ENCODE measurements at places on chromosomes 2 and 18.
A peak's percentile ranks its signal among the peaks of the same experiment; 100 is the strongest.

DNA sequence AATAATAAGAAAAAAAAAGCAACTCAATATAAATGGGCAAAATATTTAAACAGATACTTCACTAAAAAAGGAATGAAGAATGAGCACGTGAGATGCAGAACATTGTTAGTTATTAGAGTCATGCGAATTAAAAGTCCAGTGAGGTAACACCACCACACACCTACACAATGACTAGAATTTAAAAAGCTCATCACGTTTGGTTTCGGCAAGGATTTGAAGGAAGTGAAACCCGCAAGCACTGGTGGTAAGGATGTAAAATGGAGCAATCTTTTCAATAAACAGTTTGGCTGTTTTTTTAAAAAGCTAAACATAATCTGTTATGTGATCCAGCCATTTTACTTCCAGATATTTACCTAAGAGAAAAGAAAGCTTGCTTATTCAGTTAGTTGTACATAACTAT is 1181.6 kb upstream of the CELF4 start:
- no peaks in the 10 kb centered on the region for H3K4me1 ChIP-seq
- no peak overlapping the region for H3K27ac ChIP-seq
- H3K4me3 ChIP-seq: no peak overlapping the region
- no peaks in the 10 kb centered on the region for H3K27me3 ChIP-seq
- DNase-seq: no peak

DNA sequence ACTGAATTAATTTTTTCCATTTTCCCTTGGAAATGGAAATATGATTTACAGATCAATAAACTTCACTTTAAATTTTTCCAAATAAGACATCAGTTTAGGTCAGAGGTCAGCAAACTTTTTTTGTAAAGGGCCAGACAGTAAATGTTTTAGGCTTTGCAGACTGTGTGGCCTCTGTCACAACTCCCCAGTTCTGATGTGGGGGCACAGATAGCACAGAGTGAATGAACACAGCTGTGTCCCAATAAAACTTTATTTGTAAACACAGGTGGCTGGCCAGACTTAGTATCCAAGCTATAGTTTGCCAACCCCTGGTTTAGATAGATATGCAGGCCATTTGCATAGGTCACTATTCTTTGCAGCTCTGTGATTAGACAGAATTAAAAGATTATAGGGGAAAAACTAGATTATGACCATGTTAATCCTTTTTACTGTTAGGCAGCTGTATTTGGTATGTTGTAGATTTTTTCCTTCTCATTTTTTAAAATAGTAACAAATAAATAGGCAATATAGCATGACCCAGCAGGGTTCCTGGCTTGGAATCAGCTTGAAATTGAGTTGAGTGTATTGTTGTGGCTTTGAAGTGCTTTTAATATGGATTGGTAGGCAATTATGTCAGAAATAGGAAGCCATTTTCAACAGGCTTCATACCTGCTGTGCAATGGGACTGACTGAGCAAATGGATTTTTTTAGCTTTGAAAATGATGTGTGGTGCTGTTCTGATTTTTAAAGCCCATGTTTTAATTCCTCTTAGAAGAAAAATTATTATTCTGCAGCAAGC is 59.7 kb downstream of the WDSUB1 start:
- no peaks in the 10 kb centered on the region for H3K4me1 ChIP-seq
- no peaks in the 10 kb centered on the region for H3K36me3 ChIP-seq
- DNase-seq: no peak
- no peaks in the 10 kb centered on the region for H3K27me3 ChIP-seq
- no peak overlapping the region for H3K4me3 ChIP-seq
- H3K27ac ChIP-seq: no peak overlapping the region

DNA sequence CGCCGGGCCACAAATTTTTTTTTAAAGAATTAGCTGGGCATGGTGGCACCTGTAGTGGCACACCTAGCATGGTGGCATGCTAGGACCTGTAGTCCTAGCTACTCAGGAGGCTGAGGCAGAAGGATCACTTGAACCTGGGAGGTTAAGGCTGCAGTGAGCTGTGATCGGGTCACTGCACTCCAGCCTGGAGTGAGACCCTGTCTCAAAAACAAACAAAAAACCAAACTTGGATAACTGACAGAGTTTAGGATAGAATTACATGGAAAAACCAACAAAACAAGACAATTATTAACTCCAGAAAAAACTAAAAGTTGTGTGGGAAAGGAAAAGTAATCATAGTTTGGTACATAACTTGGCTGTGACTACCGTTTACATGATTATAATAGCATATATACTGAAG is 1.6 kb upstream of the CFLAR start:
- H3K4me3 ChIP-seq: no peak overlapping the region
- no peaks in the 10 kb centered on the region for H3K36me3 ChIP-seq
- DNase-seq: no peak
- no peak overlapping the region for H3K27ac ChIP-seq
- H3K4me1 ChIP-seq: peaks cover 10% of the 10 kb centered on the region
- H3K27me3 ChIP-seq: no peaks in the 10 kb centered on the region

- no peak for DNase-seq
- no peaks in the 10 kb centered on the region for H3K36me3 ChIP-seq
- no peak overlapping the region for H3K27ac ChIP-seq
- H3K27me3 ChIP-seq: no peaks in the 10 kb centered on the region
- peaks cover 52% of the 10 kb centered on the region for H3K4me1 ChIP-seq
Observed at GRCh38 chr2:64225491-64225890, 81.3 kb upstream of the PELI1 start.

GRCh38 chr2:225797394-225797793 is 397.9 kb downstream of the NYAP2 start:
- no peak overlapping the region for H3K4me3 ChIP-seq
- no peaks in the 10 kb centered on the region for H3K27me3 ChIP-seq
- no peaks in the 10 kb centered on the region for H3K4me1 ChIP-seq
- no peaks in the 10 kb centered on the region for H3K36me3 ChIP-seq
- no peak for DNase-seq

DNA sequence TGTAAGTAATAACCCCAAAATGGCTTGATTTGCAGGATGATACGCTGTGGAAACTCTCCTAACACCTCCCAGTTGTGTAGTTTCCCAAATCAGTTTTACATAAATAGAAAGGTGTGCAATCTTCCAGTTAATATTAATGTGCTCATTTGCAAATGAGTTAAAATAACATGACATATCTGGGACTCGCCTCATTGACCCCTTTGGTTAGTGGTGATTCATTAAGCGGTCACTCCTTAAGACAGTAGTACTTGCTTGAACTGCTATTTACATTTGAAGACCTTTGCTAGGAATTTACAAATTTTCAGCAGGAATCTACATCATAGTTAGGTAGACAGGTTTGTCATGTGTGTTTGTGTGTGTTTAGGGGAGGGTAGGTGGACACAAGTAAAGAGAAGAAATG is 1367.7 kb upstream of the CELF4 start:
- DNase-seq: no peak
- peaks cover 32% of the 10 kb centered on the region for H3K4me1 ChIP-seq
- H3K36me3 ChIP-seq: no peaks in the 10 kb centered on the region
- no peak overlapping the region for H3K4me3 ChIP-seq
- H3K27ac ChIP-seq: no peak overlapping the region

DNA sequence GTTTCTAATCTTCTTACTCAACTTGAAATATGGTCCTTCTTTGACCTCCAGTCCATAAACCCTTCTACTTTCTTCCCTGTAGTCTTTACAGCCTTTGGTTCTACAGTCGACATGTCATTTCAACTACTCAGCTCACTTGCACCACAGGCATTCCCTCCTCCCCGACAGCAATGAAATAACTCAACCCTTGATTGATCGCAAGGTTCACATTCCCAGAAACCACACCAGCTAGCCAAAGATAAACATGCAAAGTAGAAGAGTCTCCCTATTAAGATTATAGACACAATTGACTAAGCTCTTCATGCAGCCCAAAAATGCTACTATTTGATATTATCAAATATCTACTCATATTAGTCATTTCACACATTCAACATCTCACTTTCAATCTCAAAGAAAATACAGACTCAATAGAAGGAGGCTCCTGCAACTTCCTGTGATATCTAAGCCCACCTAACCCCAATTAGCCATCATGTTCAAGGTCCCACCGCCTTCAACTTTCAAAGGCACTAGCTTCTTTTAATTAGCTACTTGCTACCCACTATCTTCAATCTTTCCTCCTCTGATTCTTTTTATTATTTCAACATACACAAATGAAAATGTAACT is 50.8 kb downstream of the RTTN start:
- H3K4me1 ChIP-seq: no peaks in the 10 kb centered on the region
- H3K27ac ChIP-seq: no peak overlapping the region
- no peaks in the 10 kb centered on the region for H3K27me3 ChIP-seq
- no peak overlapping the region for H3K4me3 ChIP-seq
- DNase-seq: no peak
- 0 out of 2 replicates have a peak, but pooled peaks cover 4% of the 10 kb centered on the region for H3K36me3 ChIP-seq

GRCh38 chr18:3455090-3455635 is 5.2 kb downstream of the TGIF1 start:
- peaks cover 19% of the 10 kb centered on the region for H3K36me3 ChIP-seq
- H3K27ac ChIP-seq: peak overlapping the region; percentile 83

- DNase-seq: no peak
- H3K27me3 ChIP-seq: no peaks in the 10 kb centered on the region
- peaks cover 7% of the 10 kb centered on the region for H3K4me1 ChIP-seq
- H3K4me3 ChIP-seq: no peak overlapping the region
Observed at GRCh38 chr2:239625156-239625845, 224.5 kb upstream of the HDAC4 start.

DNA sequence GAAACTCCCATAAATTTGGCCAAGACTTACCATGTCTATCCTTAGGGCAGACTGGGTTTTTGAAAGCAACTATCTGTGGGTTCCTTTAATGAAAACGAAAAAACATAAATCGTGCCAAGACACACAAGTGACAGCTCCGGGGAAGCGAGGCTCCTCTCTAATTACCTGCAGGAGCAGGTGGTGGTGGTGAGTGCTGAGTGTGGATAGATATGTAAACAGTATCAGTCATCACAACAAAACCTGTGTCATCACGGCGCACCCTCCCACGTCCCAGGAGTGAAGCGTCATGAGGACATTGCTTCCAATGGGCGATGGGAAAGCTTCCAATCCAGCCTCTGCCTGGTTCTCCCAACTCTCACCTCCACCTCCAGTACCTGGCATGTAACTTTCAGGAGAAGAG is 31.3 kb downstream of the ACKR3 start:
- DNase-seq: no peak
- no peaks in the 10 kb centered on the region for H3K27me3 ChIP-seq
- no peak overlapping the region for H3K4me3 ChIP-seq
- no peaks in the 10 kb centered on the region for H3K36me3 ChIP-seq
- no peaks in the 10 kb centered on the region for H3K4me1 ChIP-seq

- no peak overlapping the region for H3K27ac ChIP-seq
- H3K27me3 ChIP-seq: no peaks in the 10 kb centered on the region
- no peak overlapping the region for H3K4me3 ChIP-seq
- H3K36me3 ChIP-seq: no peaks in the 10 kb centered on the region
- no peaks in the 10 kb centered on the region for H3K4me1 ChIP-seq
Observed at GRCh38 chr2:239716009-239716408, 309.1 kb downstream of the NDUFA10 start.

DNA sequence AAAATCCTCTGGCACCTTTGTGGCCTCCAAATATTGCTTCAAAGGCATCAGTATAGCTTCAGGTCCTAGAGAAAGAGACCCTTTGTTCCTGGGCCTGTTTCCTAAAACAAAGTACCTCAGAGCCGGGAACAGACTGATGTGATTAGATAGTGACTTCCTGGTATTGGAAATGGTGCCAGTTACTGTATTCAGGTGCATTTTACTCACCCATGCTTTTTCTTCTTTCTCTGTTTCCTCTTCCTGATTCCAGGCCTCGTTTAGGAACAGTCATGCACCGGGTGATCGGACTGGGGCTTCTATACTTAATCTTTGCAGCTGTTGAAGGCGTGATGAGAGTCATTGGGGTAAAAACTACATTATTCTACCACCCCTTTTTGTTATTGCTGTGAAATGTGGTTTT is 34.3 kb downstream of the TMEM87B start:
- H3K27me3 ChIP-seq: no peaks in the 10 kb centered on the region
- no peak for DNase-seq
- 0 out of 2 replicates have a peak overlapping the region, but pooled peaks have one; percentile 32 for H3K27ac ChIP-seq

DNA sequence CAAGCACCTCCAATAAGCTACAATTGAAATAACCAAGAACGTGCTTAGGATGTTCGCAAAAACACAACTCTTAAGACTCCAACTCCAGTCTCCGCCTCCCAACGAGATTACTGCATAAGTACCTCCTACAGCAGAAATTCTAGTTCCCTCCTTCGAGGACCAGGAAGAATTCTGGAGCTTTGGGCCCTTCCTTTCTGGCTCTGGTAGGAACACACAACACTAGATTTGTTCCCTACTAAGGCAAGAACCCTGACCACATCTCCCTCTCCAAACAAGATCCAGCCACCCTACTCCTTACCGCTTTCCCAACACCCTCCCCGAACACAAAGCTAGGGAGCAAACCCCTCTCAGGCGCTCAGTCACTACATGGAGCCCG is 721 bp downstream of the ADAM17 start:
- H3K27ac ChIP-seq: peak overlapping the region; percentile 99
- DNase-seq: peak; percentile 67
- no peaks in the 10 kb centered on the region for H3K36me3 ChIP-seq

- peaks cover 10% of the 10 kb centered on the region for H3K4me1 ChIP-seq
- H3K36me3 ChIP-seq: no peaks in the 10 kb centered on the region
- no peak overlapping the region for H3K4me3 ChIP-seq
- DNase-seq: no peak
Observed at GRCh38 chr2:218421027-218421426, 2.1 kb downstream of the VIL1 start.

DNA sequence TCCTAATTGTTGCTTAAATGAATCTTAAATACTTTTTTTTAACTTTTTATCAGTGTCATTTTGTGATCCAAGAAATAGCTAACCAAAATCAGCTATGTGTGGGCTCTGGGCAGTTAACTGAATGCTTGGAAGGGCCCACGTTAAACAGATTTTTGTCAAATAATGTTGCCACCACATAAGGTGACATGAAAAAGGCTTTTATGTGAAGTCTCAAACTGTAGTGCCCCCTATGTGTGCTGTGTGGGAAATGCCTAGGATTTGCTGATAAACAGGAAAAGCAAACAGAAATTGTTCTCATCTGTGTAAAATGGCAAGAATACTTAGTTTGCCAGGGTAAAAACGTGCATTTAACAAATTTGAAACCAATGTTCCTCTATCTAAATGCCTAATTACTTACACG is 242.2 kb downstream of the ZNF516 start:
- no peak overlapping the region for H3K4me3 ChIP-seq
- H3K27ac ChIP-seq: no peak overlapping the region
- no peaks in the 10 kb centered on the region for H3K36me3 ChIP-seq
- no peaks in the 10 kb centered on the region for H3K27me3 ChIP-seq
- H3K4me1 ChIP-seq: peaks cover 9% of the 10 kb centered on the region
- DNase-seq: peak; percentile 76

- no peak overlapping the region for H3K27ac ChIP-seq
- H3K36me3 ChIP-seq: no peaks in the 10 kb centered on the region
- no peak overlapping the region for H3K4me3 ChIP-seq
- no peak for DNase-seq
Observed at GRCh38 chr2:657766-658165, 19.4 kb downstream of the TMEM18 start.

- no peaks in the 10 kb centered on the region for H3K36me3 ChIP-seq
- no peak for DNase-seq
- no peak overlapping the region for H3K4me3 ChIP-seq
- H3K27me3 ChIP-seq: no peaks in the 10 kb centered on the region
- H3K27ac ChIP-seq: no peak overlapping the region
Observed at GRCh38 chr2:100193291-100193710, 50.9 kb upstream of the AFF3 start.

All from GM23338 (cell line).